Urinary bladder (tissue), 4 donors: ENCODE measurements at places on chromosomes 12 and 14. TPM values are rescaled to one million over a fixed set of nuclear protein-coding genes. Genes with fewer than 3 reads are reported as not detected.

Gene SAMD15
- total RNA-seq, result 1.3 TPM

Gene ACVRL1
- 47.9 TPM for total RNA-seq

Gene TC2N
- 46.8 TPM for total RNA-seq

Gene NFE2
- 0.63 TPM for total RNA-seq

Gene ATL1
- 18.6 TPM for total RNA-seq

DNA sequence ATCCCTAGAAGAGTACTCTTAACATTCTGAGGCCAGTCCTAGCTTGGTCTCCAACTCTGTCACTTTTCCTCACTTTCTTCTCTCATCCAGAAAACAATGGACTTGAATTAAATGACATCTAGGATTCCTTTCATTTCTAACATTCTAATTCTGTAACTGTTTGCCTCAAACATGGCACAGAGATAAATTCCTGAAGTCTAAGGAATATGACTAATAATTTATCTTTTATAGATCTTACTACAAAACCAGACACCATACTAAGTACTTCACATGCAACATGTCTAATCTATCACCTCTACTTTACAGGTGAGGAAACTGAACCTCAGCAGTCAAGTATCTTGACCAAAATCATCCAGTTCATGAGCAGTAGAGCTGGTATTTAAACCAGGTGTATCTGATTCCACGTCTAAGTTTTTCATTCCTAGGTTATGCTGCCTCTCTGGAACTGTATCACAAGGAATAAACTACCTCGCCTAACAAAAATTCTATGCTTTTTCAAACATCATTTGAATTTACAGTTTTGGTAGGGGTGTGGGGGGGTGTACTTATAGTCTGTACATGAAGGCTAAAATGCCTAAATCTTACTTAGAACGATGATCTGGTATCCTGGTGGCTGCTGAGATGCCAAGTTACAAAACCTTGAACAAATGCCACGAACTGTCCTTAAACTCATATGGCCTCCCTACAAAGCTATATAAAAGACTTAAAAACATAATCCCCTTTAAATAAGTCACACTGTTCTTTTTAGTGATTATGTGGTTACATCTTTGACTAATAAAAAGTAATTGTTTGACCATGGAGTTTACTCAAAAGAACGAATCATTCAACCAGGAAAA lies 41.6 kb downstream of the ATXN2 start:
- no peak for DNase-seq

DNA sequence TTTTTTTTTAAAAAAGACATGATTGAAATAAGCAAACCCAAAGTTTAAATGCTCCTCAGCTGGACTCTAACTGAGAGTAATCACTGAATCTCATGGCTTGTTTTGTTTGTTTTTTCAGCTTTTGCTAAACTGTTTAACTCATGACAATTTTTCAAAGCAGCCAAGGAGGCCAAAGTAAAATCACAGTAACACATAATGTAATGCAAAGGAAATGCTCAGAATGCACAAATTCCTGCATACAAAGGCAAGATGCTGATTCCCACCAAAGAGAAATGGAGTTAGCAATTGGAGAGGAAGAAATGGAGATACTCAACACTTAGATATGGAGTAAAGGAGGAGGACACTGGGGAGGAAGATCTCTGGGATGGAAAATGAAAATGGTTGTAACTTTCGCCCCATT lies 126.2 kb upstream of the SOX5 start:
- no peak for DNase-seq

DNA sequence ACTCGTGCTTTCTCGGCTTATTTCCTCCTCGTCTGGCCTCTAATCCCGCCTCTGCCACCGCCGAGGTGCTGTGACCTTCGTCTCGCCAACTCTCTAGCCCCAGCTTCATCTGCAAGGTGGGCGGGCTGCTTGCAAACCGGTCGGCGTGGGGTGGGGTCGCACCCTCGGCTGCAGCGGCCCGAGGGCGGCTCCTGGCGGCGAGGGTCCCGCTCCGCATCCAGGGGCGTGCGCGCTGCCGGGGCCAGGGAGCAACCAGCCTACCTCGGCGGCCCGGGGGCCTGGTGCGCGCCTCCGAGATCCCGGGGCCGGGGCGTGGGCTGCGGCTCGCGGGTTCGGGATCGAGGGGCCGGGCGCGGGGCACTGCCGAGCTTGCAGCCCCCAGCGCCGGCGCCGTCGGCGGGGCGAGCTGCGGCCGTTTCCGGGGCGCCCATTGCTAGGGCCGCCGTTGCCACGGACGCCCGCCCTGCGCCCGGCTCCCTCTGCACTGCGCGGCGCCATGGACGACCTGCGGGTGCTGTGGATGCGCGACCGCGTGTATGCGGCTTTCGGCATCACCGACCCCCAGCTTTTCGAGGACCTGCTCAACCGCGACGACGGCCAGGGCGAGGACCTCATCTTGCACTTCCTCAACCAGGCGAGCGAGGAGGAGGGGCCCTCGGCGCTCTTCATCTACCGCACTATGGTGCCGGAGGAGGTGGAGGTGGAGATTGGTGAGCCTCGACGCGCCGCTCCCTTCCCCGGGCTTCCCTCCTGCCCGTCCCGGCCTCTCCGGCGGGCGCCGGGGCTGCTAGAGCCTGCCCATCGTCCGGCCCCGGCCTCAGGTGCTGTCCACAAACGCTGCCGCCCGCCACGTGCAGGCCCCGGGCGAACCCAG lies at the start of gene DNAH10:
Gene DNAH10, plus strand, starts transcription at position 461 of the 874 bp plus-strand sequence. Its CDS starts 36 bp downstream, at position 497.
- DNase-seq, result no peak

DNA sequence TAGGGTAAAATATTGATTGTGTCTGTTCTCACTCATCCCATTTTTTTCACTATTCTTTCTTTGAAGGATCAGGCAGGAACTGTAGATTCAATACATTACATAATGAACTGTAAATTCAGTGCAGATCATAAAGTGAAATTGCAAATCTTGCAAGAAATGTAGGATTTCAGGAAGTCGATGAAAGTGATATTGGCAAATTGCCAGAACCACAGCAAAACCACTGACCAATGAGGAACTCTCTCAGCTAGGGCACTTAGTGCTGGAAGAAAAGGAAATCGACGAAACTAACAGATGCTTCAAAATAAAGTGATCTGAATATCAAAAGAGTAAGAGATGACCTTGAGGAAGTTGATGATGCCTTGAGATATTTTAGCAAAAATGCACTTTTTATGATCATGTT lies 157.6 kb downstream of the AACS start:
- no peak for DNase-seq

DNA sequence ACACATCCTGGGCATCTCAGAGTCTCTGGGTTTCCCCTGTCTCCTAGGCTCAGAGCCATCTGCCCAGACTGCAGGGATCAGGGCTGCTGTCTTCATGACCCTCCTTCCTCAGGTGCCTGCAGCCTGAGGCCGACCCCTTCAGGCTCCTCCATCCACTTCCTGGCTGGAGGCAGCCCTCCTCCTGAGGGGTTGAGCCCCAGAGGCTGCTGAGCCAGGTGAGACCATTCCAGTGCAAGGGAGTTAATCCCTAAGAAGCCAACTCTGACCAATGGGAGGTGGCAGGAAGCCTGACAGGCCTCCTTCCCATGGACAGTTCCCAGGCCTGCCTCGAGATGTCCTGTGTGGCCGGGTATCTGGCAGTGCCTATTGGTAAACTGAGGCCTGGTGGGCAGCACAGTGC lies 8.4 kb upstream of the PPP4R4 start:
- DNase-seq, result no peak

- DNase-seq, result no peak
Measured at GRCh38 chr14:64790478-64790877, 86.3 kb downstream of the PLEKHG3 start.

DNA sequence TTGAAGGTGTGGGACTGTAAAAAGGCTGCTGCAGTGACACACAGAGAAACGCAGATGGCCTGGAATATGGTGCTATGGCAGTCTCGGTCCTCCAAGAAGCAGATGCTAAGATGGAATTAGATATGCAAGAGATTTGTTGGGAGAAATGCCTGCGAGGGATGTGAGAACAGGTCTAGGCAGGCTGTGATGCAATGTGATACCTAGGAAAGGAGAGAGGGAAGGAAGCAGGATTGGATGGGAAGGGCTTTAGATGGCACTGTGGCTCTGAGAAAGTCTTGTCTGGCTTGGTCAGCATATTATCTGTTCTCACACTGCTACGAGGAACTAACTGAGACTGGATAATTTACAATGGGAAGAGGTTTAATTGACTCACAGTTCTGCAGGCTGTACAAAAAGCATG lies 374.4 kb downstream of the BCAT1 start:
- no peak for DNase-seq

GRCh38 chr12:47735649-47736048 lies 10.4 kb upstream of the ENDOU start:
- no peak for DNase-seq

DNA sequence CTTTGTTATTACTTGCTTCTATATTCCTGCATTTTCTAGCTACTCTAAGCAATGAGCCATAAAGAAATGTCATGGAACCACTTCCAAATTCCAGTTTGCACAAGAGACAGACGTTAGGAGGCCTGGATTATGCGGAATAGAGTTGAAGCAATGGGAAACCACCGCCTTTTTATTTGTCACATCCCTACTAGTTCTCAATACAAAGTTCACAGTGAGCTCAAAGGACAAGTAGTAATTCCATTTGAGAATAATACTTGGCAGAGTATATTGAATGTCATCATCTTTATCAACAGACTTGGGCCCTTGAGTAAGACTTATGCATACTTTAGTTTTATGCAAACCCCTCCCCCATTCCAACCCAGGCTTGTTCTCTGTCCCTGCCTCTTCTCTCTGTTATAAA lies 3.7 kb upstream of the SLC15A5 start:
- DNase-seq, result no peak

- peak; percentile 17 for DNase-seq
Measured at GRCh38 chr12:87953256-87953860, 75.8 kb downstream of the C12orf50 start.

GRCh38 chr12:27464220-27464554 lies 17.7 kb downstream of the SMCO2 start:
- DNase-seq, result no peak

GRCh38 chr14:30345511-30345910 lies 213.4 kb upstream of the G2E3 start:
- no peak for DNase-seq

DNA sequence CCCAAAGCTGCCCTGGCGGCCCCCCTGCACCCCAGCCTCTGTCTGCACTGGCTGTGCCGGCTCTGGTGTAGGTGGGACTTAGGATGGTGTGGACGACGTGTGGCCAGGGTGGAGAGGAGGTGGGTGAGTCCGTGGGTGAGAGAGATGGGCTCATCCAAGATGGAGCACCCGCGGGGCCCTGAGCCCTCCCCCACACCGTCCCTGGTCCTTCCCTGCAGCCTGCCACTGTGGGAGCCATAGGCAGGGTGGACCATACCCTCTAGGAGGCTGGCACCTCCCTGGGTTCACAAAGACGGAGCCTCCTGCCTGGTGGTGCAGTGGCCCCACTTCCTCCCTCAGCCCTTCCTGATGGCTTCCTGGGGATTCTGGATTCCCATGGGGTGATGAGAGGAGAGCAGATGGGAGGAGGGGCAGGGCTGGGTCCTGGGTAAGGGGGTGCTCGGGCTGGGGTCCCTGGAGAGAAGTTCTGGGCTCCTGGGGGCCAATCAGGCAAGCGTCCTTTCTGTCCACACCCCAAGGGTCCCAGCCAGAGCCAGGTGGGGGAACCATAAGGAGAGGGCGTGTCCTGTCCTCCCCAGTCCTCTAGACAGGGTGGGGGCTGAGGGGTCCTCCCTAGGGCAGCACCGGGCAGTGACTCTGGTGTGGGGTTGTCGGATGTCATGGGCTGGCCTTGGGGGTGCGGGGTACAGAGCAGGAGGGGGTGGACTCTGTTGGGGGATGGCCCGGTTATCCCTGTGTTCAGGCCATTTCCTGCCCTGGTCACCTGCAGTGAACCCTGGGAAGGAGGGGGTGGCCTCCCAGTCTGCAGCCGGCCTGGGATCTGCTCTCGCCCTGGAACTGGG lies 384.8 kb downstream of the TMEM121 start:
- no peak for DNase-seq

DNA sequence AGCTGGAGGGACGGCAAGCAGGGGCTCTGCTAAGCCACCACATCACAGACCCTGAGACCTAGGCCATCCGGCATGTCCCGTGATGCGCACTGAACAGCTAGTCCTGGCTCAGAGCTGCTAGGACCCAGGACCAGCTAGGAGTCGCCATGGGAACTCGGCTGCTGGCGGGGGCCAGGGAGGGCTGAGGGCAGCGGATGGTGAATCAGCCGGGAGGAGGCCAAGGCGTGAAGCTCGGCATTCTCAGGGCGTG lies 5.1 kb downstream of the AHNAK2 start:
- no peak for DNase-seq

- no peak for DNase-seq
Measured at GRCh38 chr12:71981149-71981548, 42.5 kb downstream of the TPH2 start.

DNA sequence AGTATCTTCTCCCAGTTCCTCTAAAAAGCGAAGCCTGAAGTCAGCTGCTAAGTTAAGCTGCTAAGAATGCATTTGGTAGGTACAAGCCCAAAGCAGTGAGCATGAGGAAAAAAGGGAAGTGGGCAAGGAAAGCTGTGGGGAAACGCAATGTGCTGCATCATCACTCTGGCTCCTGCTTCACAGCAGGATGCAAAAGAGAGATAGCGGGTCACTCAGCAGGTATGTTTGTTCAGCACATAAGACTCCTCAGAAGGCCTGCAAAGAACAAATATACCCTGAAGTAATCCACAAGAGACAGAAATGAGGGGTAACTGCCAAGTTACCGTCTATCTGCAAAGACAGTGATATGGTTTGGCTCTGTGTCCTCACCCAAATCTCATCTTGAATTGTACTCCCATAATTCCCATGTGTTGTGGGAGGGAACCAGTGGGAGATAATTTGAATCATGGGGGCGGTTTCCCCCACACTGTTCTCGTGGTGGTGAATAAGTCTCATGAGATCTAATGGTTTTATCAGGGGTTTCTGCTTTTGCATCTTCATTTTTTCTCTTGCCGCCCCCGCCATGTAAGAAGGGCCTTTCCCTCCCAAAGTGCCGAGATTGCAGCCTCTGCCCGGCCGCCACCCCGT lies 127.4 kb upstream of the EGLN3 start:
- DNase-seq, result no peak

GRCh38 chr12:106239951-106240335 lies 7.9 kb downstream of the CKAP4 start:
- DNase-seq, result no peak

DNA sequence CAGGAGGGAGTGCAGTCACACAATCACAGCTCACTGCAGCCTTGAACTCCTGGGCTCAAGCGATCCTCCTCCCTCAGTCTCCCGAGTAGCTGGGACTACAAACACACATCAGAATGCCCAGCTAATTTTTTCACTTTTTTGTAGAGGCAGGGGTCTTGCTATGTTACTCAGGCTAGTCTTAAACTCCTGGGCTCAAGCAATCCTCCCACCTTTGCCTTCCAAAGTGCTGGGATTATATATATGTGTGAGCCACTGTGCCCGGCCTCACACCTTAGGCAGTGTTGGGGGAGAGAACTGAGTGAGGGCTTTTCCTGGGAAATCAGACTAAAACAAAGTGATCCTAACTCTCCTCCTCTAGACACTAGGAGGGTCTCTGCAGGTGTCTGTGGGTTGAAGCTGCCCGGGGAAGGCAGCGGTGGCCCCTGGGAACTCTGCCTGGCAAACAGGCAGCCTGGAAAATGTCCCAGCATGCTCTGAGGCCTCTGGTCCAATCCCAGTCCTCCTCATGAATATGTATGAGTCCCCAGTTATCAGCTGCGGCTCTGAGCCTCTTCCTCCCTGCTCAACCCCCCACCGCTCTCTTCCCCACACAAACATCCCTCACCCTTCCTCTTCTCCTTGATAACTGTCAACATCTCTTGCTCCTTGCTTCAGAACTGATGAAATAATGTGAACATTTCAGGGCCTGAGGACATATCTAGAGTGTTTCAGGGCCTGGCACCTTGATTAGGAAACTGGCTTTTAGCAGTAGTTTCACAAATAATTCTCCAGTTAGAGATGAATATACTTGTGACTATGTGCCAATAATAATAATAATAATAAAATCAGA lies 7.9 kb upstream of the NAA25 start:
- no peak for DNase-seq

- peak; percentile 73 for DNase-seq
Measured at GRCh38 chr14:92348154-92348553, 25.2 kb downstream of the SLC24A4 start.
